RCC 7860 (cell line): ENCODE measurements at places on chromosomes 7 and 10.
A peak's percentile ranks its signal among the peaks of the same experiment; 100 is the strongest.

DNA sequence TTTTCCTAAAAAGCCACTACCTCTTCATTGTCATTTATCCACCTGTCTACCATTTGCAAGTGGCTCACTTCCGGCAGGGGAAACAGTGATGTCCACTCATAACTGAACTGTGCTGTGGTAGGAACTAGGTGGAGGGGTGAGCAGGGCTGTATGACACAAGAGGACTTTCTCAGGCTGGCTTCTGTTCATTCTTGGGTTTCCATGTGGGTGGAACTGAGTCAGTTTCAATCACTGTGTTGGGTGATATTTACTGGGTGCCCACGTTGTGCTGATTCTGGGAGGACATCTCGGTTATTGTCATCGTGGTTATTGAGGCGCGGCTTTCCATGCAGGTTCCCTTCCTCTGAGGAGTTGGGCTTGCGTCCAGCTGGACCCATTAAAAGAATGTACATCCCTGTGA is 38.8 kb downstream of the RAMP3 start:
- no peak for DNase-seq

DNA sequence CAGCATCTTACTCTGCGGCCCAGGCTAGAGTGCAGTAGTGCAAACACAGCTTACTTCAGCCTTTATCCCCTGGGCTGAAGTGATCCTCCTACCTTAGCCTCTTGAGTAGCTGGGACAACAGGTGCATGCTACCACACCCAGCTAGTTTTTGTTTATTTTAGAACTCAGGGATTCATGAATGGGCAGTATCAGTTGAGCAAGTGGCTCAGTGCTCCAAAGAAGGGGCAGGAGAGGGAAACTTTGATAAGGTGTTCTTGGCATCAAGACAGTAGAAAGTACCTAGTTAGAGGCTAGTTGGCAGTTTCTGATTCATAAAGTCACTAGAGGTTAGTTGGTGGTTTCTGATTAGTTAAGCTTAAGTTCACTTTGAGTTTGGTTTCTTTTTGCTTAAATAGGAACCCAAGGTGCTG is 18.4 kb downstream of the TRIM24 start:
- no peak for DNase-seq

GRCh38 chr7:90816511-90817142 is 220.5 kb downstream of the CDK14 start:
- DNase-seq = peak; percentile 99

- peak; percentile 87 for DNase-seq
Observed at GRCh38 chr7:1567049-1567771, 2.6 kb downstream of the PSMG3 start.

DNA sequence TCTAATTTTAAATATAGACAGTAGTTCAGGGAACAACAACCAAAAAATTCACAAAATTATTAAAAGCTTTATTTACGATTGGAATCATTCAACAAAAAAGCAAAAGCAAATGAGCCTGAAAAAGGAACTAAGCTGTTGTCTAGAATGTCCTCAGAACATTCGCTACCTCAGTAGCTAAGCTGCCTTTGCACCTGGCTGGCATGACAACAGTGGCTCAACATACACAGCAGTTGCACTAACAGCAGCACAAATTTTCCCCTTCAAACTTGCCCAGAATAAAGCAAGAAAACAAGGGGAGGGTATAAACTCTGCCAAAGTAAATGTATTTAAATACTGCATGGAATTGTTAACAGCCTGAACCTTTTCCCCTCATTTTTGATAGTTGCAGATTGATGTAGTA is 70.4 kb upstream of the GRID1 start:
- no peak for DNase-seq

DNA sequence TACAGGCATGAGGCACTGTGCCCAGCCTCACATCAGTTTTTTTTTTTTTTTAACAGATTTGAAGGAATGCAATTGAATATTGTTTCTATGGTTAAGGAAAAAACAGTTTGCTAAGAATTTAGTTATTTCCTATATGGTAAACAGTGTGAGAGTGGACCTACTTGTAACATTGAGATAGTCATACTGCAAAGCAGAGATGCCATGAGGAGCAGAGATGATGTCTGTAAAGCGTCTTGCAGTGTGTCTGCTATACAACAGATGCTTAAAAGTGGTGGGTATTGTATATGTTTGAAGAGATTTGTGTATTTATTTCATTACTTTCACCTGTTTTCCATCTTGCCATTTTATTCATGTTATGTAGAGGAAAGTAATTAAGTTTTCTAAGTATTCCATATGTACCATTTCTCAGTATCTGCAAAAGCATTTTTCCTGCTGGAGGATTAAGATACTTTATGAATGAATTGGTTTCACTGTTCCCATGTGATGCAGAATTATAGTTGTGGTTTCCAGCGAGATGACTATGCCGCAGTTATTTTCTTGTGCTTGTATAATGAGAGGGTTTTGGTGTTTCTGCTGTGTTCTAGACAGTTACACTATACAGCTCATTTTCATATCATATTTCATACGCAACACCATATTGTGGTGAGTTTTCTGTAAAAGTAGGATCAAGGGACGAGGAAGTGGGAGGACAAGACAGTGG is 26.6 kb downstream of the TET1 start:
- DNase-seq = no peak

- DNase-seq = no peak
Observed at GRCh38 chr7:134473861-134474291, 15.0 kb upstream of the AKR1B1 start.

DNA sequence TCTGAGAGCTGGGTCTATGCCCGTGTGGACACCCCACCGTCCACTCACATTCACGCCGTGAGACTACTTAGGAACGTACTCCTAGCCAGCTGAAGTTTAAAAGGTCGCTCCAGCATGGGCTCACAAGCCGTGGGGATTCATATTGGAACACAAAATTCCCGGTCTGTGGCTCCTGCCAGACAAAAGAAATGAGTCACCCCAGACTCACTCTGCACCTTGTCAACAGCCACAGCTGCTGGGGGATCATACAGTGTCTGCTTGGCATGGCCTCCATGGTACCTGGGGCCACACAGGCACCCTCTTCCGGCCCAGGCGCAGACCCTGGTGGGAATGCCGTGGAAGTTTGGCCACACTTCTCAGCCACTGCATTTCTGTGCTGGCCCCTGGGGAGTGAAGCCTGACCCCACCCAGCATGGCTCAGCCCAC is 228.4 kb downstream of the DNAJB6 start:
- DNase-seq = peak; percentile 49

DNA sequence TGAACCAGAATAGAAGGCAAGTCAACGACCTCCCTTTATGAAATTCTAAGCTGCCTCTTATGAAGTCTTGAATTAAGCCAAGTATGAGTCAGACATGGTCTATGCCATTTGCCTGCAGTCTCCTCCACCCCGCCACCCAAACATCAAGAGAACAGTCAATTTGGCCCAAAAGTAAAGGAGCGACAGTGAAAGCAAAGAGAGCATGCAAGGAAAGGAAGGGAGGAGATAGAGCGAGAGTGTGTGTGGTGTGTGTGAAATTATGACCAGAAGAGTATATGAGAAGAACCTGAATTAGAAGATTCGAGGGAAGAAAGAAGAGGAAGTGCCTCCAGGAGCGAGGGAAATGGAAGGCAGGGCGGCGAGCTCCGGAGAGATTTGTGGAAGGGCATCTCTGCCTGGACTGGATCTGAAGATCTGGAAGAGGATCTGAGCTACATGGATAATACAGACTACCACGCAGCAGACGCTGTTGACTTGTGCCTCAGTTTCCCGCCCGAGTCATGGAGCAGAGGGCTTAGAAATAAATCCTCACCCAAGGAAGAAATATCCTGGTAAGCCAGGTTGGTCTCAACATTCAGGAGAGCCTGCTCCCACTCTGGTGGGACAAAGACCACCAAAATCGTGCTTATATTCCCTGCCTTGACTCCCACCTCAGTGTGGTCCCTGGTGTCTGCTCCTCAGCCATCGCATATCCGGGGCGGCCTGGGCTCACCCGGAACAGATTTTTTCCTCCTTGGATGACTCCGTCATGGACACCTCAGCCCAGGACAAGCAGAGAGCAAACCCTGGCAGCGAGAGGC is 459 bp downstream of the ZDHHC6 start:
- no peak for DNase-seq

DNA sequence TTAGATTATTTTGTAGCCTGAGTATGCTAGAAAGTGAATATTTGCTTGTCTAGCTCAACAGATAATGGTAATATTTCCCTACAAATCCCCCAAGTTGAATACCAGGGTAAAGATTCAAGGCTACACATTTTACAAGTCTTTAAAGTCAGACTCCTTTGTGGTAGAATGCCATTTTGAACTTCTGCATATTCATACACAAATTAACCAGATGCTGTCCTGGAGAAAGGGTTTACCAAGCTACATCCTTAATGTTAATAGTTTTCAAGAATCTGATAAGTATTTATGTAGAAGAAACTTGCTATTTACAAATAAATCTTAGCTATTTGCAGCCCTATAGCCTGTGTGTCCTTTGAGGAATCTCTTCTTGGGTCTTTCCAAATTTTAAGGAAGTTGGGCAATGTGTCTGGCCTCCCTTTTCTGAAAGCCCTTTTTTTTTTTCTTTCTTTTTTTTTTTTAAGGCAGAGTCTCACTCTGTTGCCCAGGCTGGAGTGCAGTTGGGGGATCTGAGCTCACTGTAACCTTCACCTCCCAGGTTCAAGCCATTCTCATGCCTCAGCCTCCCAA is 82.6 kb downstream of the CPEB3 start:
- DNase-seq = no peak

DNA sequence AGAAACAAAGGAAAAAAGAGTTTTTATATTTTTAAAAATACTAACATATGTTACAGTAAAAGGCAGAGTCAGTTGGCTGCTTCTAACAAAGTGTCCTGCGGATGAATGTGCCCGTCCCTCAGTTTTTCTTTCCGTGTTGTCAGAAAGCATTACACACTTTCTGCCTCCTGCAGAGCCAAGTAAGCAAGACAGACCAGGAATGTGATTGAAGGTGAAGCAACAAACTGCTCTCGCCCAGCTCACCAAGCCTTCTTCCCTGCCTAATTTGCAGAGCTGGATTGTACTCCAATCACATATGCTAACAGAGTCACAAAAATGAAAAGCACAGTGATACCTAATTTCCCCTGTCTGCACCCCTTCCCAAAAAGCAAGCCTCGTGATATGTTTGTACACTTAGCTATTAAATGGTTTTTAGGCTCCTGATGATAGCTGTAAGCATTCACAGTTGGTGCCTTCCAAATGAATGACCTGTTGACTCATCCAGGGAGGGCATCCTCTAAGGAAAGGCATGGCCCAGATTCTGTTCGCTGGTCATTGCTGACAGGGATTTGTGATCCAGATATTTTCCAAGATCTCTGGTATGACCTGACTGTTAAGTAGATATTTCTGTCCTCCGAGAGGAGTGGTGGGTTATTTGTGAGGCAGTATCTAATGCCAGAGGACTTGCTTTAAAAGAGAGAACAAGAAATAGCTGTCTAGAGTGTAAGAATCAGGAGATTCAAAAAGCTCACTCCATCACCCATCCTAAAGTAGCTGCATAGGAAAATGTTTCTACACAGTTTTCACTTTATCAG is 187.3 kb upstream of the PLXDC2 start:
- DNase-seq = no peak
